ENCODE measurements at places on chromosomes 7 and 10.

GRCh38 chr7:116331020-116331419, 120.7 kb downstream of the TES start:
- DNase-seq: no peak

DNA sequence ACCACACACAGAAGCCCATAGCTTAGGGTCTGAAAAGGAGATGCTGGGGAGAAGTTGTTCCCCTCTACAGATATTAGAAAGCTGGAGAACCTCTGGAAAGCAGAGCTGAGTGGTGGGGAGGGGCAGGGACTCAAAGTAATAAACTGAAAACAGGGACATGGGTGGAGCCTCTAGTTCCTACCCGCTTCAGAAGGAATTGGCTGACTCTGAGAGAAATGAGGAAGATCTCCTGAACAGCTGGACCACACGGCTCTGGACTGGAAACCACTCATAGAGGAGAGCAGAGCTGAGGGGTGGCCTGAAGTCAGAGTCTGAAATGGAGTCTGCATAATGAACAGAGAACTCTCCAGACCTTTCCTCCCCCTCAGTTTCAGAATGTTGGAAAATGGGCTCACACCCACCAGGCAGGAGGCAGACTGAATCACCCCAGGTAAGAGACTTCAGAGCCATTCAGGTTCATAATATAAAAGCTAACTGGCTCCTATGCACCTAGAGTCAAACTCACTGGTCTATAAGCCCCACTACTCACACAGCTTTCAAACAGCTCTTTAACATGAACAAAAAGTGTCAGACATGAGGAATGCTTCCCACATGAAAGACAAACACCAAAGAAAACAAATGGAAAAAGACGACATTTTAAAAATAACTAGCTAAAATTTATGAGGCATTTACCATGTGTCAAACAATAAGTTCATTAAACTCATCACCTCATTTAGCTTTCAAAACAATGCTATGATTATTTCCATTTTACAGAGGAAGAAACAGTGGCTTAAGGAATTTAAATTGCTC, 68.1 kb downstream of the RNF216 start:
- no peak for DNase-seq

DNA sequence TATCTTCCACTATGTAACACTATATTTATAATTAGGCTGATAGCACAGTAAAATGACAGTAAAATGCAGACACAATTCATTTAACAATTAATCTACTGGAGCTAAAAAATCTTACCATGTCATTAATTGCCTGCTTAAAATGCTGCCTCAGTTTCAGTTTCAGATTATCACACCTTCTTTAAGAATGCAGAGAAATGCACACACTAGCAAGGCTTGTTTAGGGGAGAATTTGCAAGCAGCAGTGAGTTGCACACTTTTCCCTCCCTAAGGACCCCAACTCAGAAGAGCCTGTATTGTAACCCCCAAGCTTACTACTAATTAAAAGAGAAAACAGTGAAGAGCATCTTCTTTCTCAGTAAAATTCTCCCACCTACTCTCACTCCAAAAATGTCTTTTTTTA, 79.7 kb upstream of the KCNIP2 start:
- DNase-seq: no peak

DNA sequence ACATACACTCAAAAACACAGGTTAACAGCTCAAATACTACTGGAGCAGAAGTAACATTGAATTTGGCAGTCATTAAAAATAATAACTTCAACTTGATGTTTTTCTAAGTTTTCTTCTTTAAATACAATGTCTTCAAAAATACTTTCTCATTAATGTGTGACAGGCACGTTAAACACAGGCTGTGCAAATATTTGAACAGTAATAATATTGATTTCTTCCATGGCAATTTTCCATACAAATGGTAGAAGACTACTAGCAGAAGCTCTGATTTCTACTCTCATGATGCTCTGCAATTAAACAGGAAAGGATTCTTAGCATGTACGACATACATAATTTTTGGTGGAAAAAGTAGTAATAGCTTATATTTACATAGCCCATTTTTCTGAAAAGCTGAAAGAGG, 47.4 kb downstream of the NRP1 start:
- no peak for DNase-seq

- no peak for DNase-seq
Measured at GRCh38 chr10:86368987-86369386, 2.4 kb upstream of the GRID1 start.

DNA sequence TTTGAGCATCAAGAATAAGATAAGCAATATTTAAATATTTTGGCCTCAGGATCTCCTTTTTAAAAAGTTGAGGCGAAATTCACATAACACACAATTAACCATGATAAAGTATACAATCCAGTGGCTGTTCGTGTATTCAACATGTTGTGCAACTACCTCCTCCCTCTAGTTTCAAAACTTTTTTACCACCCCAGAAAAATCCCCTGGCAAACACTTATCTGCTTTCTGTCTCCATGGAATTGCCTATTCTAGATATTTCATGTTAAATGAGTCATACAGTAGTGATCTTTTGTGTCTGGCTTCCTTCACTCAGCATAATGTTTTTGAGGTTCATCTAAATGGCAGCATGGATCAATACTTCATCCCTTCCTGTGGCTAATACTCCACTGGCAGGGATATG, 31.8 kb upstream of the IL15RA start:
- DNase-seq: no peak

DNA sequence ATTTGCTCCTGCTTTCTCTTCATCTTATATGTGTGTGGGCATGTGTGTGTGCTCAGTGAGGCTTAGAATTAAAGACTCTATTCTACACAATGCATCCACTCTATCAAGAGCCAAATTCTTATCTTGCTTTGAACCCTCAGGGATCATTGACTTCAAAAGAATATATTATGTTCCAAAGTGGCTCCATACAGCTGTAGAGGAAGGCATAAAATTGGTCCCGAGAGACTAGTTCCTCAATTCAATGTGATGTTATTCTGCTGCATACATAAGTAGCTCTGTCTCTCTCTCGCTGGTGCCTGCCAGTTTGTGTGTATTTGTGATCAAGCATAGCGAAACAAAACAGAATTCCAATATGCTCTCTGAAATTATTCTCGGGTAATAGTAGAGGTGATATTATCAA, 997.9 kb upstream of the POT1 start:
- DNase-seq: no peak

- no peak for DNase-seq
Measured at GRCh38 chr7:152520861-152521302, 85.1 kb upstream of the KMT2C start.

DNA sequence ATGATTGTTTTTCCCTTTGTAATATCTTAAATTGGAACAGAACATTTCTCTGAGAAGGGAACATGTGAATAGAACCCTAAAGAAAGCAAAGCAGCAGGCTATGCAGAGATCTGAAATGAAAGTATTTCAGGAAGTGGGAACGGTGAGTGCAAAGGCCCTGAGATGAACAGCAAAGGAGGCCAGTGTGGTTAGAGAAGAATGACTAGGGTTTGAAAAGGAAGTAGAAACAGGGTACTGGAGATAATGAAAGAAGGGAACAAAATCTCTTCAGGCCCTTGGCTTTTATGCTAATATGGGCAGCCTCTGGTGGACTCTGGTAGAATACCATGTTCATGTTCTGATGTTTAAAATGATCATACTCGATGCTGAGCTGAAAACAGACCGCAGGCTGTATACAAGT, 22.2 kb downstream of the ARHGAP21 start:
- DNase-seq: no peak

DNA sequence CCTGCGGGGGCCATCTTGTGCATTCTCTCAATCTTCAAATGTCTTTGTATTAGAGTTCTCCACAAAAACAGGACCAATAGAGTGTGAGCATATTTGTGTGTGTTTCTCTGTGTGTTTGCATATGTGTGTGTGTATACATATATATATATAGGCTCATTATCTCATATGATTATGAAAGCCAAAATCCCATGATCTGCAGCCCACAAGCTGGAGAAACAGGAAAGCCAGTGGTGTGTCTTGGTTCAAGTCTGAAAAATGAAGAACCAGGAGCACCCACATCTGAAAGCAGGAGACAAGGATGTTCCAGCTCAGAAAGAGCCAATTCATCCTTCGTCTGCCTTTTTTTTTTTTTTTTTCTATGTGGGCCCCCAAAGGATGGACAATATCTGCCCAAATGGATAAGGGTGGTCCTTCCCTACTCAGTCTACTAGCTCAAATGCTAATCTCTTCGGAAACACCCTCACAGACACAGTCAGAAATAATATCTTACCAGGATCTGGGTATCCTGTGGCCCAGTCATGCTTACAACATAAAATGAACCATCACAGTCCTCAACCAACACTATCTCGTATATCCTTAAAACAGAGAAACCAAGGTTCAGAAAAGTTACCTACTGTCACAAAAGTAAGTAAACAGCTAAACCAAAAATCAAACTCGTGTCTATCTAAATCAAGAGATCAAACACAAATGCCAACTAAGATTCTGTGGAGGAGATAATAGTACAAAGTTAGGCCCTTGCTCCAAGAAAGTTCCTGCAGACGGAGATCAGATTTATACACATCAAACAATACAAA, 141.9 kb downstream of the JMJD1C start:
- DNase-seq: no peak

- no peak for DNase-seq
Measured at GRCh38 chr7:234708-235553, 42.6 kb downstream of the FAM20C start.

DNA sequence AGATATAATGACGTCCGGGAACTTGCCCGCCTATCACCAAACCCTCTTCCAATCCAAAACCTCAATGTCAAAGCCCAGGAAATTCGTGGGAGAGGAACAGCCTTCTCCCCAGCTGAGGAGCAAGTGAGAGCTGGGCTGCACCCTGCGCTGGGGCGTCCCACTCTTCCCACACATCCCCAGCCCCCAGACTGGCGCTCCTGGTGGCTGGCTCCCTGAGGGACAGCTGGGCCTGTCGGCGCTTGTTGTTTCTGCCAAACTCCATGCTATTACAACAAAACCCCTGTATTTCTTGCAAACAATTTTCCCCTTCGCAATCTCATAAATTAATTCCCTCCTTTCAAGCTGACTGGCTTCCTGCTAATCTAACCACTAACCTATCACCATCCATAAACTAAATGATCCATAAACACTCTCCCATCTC, 53.0 kb downstream of the GRID1 start:
- no peak for DNase-seq
